ENCODE measurements at places on chromosomes 7 and 10.

DNA sequence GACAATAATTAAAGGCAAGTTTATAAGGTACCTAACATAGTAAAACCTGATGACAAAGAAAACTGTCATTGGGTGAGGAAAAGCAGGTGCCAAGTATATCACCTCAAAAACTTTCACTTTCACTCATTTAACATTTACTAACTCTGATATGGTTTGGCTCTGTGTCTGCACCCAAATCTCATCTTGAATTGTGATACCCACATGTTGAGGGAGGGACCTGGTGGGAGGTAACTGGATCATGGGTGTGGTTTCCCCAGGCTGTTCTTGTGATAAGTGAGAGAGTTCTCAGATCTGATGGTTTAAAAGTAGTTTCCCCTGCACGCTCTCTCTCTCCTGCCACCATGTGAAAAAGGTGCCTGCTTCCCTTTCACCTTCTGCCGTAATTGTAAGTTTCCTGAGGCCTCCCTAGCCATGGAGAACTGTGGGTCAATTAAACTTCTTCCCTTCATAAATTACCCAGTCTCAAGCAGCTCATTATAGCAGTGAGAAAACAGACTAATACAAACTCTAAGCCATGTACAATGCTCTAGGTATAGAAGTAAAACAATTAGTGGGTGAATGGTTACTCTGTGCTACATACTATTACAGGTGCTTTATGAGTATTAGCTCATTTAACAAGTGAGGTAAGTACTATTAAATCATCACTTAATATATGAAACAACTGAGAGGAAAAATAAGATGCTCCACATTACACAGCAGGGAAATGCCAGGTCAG lies 199.0 kb downstream of the CHCHD3 start:
- DNase-seq = peak; percentile 0

GRCh38 chr10:56317603-56318002 lies 43.5 kb downstream of the ZWINT start:
- DNase-seq = no peak

- no peak for DNase-seq
Measured at GRCh38 chr10:97916586-97916985, 66.9 kb downstream of the GOLGA7B start.

- no peak for DNase-seq
Measured at GRCh38 chr7:20264623-20265022, 47.4 kb upstream of the MACC1 start.

DNA sequence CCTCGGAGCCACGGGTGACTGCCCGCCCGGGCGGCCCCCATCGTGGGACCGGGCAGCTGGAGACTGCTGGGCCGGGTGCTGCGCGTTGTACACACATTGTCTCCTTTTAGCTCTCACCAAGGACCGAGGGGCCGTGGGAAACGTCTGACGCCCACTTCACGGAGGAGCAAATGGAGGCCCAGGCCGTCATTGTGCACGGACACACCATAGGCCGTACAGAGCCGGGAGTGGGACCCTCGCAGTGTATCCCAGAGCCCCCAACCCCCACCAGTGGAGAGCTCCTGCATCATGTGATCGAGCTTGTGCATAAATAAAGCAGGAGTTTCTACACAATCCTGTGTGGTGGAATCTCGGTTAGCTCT lies 722 bp downstream of the DENND10 start:
- DNase-seq = no peak

- no peak for DNase-seq
Measured at GRCh38 chr7:96547371-96547811, 162.3 kb downstream of the SEM1 start.

DNA sequence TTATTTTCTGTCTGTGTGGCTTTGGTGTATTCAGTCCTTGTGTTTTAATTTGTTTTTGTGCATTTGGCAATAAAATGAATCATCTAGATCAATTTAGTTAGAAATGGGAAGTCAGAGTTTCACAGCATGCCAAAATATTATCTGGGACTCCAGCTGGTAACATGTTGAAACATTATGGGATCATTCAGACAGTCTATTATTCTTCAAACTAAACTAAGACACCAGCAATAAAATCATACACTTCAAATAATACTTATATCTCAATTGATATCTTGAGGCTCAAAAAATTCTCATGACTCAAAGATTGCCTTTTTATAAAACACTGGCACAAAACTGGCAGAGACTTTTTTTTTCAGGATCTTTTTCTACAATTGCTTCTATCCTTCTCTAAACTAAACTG lies 5.8 kb upstream of the RP9 start:
- no peak for DNase-seq

DNA sequence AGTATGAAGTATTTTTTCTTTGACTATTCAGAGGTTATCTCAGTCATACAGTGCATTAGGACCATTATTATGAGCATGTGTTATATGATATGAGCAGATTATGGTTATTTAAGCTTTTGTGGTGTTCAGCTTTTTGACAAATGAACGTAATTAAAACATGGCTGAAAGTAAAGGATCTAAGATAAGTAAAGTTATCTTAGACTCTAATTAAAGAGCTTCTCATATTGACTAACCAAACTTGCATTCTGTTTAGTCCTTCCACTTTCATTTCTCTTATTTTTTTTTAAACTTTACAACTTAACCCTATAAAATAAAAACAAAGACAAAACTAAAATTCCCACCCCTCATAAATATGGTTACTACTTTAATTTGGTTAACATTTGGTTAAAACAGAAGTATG lies 6.9 kb upstream of the GPR85 start:
- no peak for DNase-seq

GRCh38 chr7:18126281-18126680 lies 98.6 kb upstream of the PRPS1L1 start:
- DNase-seq = no peak

GRCh38 chr10:6091630-6092029 lies 2.8 kb downstream of the RBM17 start:
- DNase-seq = no peak
